ENCODE measurements at places on chromosomes 3 and 15.
A peak's percentile ranks its signal among the peaks of the same experiment; 100 is the strongest.

DNA sequence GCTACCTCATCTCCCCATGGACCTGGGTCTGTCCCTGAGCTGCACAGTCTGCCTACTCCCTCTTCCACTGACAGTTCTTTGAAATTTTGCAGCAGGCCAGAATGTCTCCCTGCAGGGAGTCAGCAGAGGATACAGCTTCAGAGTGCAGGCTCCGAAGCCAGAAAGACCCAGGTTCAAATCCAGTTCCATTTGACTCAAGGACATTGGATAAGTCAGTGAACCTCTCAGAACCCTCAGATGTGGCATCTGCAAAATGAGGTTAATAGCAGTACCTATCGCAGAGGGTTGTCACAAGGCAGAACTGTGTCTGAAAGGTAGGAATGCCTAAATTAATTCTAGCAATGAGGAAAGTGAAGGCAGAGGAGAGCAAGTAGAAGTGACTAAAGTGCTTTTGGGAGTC is 244.4 kb upstream of the TRIM42 start:
- DNase-seq = no peak

DNA sequence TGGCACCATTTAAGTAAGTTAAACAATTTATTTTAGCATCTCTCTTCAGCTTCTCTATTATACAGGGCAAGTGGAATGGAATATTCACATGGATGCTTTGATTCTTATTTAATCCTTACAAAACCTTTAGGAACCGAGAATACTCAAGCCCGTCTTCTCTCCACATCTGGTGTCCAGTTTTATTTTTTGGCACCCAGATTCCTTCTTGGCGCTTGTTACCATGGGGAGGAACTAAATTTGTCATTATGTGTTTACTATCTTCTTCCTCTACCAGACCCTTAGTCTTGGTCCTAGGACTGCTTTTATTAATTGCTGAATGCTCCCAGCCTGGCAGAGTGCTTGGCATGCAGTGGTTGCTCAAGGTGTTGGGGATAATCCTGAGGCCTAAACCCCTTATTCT is 138.8 kb downstream of the CACNA2D3 start:
- DNase-seq = no peak

- DNase-seq = no peak
These were observed 40.3 kb downstream of the CHST14 start for GRCh38 chr15:40511093-40511471.

- DNase-seq = peak; percentile 19
These were observed 135.3 kb downstream of the FMN1 start for GRCh38 chr15:33059184-33059583.

DNA sequence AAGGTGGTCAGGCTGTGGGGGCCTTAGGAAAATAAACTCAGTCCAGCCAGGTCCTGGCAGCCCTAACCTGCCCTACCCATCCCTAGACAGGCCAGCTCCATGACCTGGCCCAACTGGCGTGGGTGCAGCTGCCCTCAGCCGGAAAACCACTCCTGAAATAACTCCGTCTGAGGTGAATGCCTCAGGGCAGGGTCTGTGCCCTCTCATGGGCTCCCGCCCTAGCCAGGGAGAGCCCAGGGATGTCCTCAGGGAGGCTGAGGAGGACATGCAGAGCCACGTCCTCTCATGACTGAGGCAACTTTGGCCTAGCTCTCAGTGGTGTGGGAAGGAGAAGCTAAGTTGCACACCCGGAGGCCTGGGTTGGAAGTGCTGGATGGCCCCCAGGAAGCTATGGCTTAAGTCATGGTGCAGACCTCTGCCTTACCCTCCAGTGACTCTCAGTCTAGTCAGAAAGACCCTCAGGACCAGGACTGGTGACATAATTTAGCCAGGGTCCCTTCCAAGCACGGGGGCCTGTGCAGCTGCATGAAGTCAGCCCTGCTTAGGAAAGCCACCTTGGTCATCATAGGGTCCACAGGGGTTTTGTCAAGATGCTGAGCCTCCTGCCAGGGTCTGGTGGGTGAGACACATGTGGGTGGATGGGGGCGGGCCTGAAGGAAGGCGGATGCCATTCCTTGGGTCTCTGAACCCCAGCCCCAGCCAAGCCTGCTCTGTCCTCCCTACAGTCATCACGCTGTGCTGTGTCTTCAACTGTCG is 7.4 kb downstream of the TMIE start:
- DNase-seq = no peak

- no peak for DNase-seq
These were observed 595 bp downstream of the DPH6 start for GRCh38 chr15:35545316-35545823.

GRCh38 chr3:196287090-196287439 is 461 bp downstream of the PCYT1A start:
- DNase-seq = no peak

DNA sequence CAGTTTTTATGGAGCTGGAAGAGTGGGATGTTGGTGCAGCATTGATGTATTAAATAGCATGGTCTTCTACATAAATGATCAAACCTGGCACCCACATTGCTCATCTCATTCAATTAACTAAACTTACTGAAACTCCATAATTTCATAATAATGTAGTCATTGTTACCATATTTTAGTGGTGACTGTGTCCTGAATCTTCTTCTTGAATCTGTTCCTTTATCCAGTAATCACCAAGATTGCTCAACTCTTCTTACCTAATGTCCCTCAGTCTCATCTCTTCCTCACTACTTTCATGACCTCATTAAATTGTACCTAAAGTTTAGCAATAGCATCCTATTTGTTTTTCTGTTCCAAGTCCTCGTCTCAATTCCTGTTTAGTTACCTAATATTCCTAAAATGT is 69.8 kb downstream of the FGF7 start:
- peak; percentile 65 for DNase-seq

- DNase-seq = no peak
These were observed 92.9 kb downstream of the RAB11A start for GRCh38 chr15:65962187-65962586.

GRCh38 chr15:77697893-77698292 is 65.2 kb upstream of the LINGO1 start:
- no peak for DNase-seq

GRCh38 chr15:45114076-45114750 is at the start of the genes DUOX2 and DUOXA2:
Gene DUOX2, minus strand, starts transcription at chr15:45114172. Its CDS starts 761 bp downstream, at chr15:45113411.
Gene DUOXA2, plus strand, starts transcription at chr15:45114326. Its CDS starts 280 bp downstream, at chr15:45114606.
- no peak for DNase-seq

GRCh38 chr3:127458696-127459604 is 131.6 kb downstream of the TPRA1 start:
- no peak for DNase-seq

DNA sequence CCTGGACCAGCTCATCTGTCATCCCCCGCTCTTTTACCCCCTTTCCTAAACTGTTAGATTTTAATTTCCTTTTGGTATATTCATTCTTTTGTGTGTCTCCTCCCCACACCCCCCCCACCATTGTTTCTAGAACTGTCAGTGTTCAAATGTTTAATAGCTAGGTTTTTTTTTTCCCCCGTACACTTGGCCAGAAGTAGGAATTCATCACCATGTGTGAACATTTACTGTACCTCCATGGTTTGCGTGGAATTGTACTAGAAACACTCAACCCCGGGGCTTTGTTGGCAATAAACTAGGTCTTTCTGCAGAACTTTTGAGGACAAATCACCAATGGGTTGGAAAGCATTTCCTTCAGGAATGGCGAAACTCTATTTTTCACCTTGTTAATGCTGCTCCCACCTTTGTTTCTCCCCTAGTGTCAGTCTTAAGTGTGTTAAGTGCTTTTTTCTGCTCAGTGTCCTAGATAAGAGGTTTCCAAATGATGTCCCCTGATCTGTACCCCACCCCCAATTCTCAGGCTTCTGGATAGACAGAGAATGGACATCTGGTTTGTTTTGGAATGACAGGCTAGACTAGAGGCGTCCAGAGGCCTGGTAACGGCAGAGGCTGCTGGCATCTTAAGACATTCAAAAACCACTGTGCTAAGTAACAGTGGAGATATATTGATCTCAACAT is 76.8 kb downstream of the SMAD3 start:
- no peak for DNase-seq

DNA sequence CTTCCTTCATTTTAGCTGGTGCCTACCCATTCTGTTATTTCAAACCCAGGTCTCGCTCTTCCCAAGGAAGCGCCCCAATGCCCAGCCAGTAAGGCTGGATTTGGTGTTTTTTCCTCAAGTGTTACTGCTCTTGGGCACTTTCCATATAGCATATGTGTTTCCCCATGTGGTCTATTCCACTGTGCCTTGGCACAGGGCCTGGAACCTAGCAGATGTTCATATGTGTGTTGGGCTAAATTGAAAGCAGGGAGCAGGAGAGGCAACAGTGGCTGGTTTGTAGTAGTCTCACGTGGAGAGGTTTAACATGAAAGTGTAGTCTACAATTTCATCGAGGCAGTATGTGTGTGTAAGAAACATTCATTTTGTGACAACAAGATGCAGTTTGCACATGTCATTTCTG is 48.2 kb upstream of the TEX264 start:
- no peak for DNase-seq

- no peak for DNase-seq
These were observed 109.9 kb downstream of the UACA start for GRCh38 chr15:70653426-70653825.

GRCh38 chr3:100525753-100526612 is 33.6 kb downstream of the TMEM45A start:
- peak; percentile 90 for DNase-seq

- DNase-seq = no peak
These were observed 130.3 kb downstream of the NR1I2 start for GRCh38 chr3:119912220-119912619.

DNA sequence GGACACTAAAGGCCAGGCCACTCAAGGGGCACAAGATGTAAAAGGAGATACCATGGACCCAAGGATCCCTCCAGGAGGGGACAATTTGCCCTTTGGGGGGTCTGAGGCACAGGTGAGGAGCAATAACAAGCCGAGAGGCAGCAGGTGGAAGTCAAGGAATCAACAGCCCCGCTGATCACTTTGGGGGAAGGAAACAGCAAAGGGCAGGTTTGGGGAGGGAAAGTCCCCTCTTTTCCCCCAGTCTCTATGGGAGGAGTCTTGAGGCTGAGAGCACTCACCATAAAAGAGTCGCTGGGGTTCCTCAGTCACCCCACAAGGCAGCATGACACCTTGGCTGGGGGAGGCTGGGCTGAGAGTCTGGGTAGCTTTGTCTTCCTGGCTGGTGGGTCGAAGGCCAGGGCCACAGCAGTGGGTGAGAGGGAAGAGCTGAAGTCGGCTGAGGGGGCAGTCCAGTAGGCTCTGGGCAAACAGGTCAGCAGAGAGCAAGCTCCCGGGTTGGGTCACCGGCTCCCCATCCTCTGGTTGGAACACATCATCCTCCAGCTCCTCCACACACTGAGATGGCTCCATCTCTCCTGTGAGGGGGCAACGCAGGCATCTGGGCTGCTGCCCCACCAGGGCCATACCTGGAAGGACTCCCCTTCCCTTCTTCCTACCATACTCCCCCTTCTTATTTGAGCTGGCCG is 3.0 kb downstream of the BMF start:
- DNase-seq = no peak

GRCh38 chr3:169384573-169384972 is 278.9 kb downstream of the MECOM start:
- DNase-seq = no peak

- DNase-seq = no peak
These were observed 55.5 kb downstream of the LRRC28 start for GRCh38 chr15:99306694-99307338.

- DNase-seq = no peak
These were observed 12.3 kb upstream of the MB21D2 start for GRCh38 chr3:192929755-192930547.

DNA sequence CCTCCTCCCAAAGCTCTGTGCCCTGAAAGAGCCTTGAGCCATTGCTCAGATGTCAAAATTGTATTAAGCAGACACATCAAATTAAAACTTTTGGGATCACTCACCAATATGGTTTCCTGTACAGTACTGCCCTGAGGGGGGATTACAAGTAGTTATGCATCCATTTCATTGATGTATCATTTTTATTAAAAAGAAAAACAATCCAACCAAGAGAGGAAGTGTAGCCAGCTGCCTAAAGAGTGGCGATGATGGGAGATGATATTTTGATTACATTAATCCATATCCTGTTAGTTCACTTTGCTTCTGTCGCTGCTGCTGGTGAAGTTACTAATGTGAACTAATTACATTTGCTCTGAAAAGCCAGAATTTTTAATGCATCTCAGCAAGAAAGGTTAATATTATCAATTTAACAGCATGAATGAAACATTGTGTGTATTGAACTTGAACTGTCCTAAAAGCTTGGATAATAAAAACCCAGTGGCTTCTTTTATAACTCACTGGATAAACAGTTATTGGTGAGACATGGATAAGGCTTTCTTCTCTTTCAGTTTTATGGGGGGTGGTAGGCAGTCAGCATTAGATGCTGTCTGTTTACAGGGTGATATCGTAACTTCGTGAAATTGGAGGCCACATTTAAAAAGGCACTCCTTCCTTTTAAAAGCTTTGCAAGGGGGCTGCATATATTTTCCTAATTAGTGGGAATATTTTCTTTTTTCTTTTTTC is 87.7 kb downstream of the IGF1R start:
- DNase-seq = no peak

DNA sequence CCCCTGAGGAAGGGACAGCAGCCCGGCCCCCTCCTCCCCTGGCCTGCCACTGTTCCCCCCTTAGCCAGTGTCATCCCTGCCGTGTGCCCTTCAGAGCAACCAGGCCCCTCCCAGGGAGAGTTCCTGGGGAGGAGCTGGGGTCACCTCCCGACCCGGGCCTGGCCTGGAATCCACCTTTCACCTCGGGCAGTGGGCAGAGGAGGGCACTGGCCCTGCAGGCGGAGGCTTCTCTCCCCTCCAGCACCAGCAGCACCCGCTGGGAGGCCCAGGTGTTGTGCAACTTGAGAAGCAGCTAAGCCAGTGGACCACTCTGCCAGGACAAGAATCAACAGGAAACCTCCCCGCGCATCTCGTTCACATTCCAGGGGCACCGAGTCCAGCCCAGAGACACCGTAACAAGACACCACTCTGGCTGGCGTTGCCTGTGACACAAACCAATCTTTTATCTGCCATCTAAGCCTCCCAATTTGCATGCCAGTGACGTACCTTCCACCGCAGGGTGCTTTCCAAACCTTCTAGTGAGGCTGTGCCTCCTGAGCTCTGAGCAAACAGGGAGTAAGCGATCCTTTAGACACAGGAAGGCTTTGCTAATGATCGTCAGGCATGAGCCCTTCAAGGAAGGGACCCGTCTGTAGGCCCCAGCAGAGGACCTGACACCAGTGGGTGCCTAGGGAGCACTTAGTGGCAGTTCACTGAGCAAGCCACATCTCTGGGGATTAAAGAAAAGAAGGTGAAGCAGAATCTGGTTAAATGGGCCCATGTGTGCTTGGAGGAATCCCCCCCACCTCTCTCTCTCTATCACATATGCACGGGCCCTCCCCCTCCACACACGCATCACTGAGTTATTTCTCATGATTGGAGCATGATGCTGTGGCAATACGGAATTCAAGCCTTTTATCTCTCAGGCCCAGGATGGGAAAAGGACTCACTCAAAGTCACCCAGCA is 98.9 kb upstream of the TLE3 start:
- DNase-seq = peak; percentile 82

DNA sequence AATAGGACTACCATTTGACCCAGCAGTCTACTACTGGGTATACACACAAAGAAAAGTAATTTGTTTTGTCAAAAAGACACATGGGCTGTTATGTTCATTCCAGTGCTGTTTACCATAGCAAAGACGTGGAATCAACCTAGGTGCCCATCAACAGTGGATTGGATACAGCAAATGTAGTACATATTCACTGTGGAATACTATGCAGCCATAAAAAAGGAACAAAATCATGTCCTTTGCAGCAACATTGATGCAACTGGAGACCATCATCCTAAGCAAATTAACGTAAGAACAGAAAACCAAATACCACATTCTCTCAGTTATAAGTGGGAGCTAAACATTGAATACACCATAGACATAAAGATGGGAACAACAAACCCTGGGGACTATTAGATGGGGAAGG is 25.8 kb downstream of the BBX start:
- DNase-seq = no peak

GRCh38 chr15:74540161-74540760 is 759 bp upstream of the ARID3B start:
- DNase-seq = no peak

GRCh38 chr3:163196815-163197374 is 1700.3 kb downstream of the OTOL1 start:
- DNase-seq = no peak

Data from AG04449 (cell line).